ENCODE measurements at places on chromosomes 11 and 22.

- no peak for DNase-seq
Measured at GRCh38 chr11:92154611-92155010, 70.0 kb upstream of the FAT3 start.

- DNase-seq: no peak
Measured at GRCh38 chr22:29215012-29215860, 9.5 kb downstream of the EMID1 start.

- no peak for DNase-seq
Measured at GRCh38 chr11:64507832-64508375, 83.1 kb upstream of the SLC22A12 start.

DNA sequence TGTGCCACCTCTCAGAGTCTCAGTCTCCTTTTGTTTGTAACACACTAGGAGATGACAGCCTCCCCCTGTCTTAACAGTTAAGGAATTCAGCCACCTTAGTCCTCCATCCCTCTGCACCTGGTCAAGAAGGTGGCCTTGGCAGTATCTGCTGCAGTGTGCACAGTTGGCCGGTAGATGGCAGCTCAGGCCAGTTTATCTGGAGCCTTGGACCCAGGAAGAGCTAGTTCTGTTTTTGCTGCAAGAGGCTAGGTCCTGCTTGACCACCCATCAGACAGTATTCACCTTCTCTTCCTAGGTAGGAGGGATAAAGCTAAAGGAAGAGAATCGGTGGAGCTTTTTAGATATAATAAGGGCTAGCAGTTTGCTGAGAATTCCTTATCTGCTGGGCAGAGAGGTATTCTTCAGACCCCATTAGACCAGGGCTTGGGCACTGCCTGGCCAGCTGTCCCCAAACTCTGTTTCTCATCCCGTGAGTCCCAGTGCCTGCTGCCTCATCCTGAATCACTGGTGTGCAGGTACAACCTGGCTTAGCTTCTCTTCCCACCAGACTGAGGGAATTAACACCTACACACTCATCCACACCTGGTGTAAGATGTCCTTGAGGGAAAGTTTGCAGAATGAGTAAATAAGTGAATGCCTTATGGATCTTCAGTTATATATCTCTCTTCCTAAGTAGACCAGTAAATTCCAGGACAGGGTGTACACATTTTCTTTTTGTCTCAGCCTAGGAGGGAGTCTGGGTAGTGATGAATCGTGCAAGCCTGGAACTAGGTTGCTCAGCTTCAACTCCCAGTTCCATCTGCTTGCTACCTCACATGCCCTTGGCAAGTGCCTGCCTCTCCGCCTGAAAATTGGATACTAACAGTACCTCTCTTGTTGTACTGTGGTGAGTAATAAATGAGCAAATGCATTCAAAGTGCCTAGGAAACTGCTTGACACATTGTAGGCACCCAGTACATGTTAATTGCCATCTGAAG is 70.8 kb upstream of the NARS2 start:
- peak; percentile 70 for DNase-seq

- DNase-seq: no peak
Measured at GRCh38 chr11:72580642-72580950, 93.6 kb downstream of the PDE2A start.

DNA sequence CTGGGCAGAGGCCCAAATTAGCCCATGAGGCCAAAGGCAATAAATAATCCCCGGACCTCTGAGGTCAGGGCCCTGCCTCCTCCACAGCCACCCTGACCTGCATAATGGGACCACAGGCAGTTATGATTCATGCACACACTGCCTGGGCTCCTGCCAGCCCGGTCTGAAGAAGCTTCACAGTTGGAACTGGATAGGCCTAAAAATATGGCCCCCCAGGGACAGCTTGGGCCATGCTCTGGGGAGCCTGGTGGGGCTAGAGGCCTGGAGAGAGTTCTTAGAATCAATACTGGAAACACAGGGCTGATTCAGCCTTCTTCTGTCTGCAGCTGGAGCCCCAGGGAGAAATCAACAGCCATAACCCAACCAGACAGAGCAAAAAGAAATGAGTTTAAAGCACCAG is 112.8 kb upstream of the CADM1 start:
- DNase-seq: peak; percentile 59

DNA sequence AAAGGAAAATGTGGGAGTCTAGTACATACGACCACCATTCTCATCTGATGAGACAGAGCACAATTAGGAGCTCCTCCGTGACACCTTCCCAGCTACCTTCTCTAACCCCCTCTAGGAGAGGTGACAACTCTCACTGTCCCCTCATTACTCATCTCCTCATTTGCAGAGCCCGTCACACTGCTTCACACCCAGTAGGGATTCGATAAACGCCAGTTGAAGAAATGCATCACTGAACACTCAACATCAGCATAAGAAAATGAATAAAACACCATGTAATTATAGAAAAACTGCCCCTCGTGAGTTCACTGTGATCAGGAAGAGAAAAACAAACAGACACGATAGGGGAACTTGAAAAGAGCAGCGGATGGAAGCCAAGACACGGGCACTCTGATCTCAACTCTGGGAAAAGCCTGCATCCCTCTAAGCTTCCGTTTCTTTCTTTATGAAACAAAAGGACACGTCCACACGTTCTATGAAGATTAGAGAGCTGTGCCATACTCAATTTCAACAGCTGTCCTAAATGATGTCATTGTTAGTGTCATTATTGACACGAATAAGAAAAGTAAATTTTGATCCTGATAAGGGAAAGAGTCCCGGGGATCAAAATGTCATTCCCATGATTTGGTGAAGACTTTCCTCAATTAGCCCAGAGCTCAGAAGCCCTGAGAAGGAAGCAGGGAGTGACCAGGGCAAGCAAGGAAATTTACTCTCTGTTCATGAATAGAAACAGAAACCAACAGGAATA is 356.9 kb downstream of the LARGE1 start:
- no peak for DNase-seq
